ENCODE measurements at places on chromosomes 5 and 9. TPM values are rescaled to one million over a fixed set of nuclear protein-coding genes. Genes with fewer than 3 reads are reported as not detected.

GRCh38 chr5:172076761-172077244 lies 70.4 kb upstream of the FBXW11 start:
- DNase-seq, result peak; percentile 79

GRCh38 chr9:123121457-123121856 lies 88.0 kb downstream of the GPR21 start:
- no peak for DNase-seq

- DNase-seq, result peak; percentile 90
Observed at GRCh38 chr5:179313849-179314521, 31.3 kb downstream of the ADAMTS2 start.

DNA sequence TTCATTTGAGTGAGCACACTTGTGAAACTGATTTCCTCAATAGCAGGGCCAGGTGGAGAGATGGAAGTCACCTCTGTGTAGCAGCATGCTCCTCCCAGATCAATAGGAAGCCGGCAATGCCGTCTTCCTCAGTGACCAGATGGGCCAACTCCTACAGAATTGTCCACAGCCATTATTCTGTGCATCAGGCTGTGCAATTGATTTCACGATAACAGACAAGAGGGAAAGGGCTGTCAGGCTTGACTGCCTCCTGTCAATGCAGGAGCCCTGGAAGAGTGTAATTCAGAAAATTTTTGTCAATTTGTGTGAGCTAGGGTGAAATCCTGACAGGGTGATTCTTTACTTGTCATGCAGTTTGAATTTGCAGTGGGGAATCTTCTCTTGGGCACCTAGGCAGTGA lies 838.4 kb upstream of the NUDT12 start:
- no peak for DNase-seq

Gene SPINK6
- polyA plus RNA-seq, result not detected

Gene CTXN3
- not detected for polyA plus RNA-seq

GRCh38 chr5:69359699-69360098 lies 9.6 kb downstream of the AK6 start:
- no peak for DNase-seq

DNA sequence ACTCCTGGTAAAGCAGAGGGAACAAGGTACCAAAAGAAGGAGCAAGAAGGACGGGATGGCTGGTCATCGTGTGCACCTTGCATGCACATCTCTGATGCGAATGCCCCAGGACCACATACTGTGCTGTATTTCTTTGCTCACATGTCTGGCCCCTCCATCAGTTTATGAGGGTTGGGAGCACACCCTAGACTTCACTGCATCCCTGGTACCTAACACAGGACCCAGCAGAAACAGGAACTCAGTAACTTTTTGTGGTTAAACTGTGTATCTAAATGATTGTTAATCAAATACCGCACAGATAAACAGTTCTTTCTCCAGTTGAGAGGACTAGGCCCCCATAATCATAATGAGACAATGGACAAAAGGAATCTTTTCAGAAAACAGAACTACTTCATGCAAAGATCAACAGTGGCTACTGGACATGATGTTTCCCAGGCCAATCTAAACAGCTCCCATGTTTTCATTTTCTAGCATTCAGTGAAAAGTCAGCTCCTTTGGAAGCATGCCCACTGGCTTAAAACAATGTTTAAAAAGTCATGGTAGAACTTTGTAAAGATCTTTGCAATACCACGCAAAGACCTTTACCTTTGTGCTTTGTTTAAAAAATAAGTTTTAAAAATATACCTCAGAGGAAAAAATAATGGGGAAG lies 55.5 kb upstream of the IFNK start:
- DNase-seq, result no peak

DNA sequence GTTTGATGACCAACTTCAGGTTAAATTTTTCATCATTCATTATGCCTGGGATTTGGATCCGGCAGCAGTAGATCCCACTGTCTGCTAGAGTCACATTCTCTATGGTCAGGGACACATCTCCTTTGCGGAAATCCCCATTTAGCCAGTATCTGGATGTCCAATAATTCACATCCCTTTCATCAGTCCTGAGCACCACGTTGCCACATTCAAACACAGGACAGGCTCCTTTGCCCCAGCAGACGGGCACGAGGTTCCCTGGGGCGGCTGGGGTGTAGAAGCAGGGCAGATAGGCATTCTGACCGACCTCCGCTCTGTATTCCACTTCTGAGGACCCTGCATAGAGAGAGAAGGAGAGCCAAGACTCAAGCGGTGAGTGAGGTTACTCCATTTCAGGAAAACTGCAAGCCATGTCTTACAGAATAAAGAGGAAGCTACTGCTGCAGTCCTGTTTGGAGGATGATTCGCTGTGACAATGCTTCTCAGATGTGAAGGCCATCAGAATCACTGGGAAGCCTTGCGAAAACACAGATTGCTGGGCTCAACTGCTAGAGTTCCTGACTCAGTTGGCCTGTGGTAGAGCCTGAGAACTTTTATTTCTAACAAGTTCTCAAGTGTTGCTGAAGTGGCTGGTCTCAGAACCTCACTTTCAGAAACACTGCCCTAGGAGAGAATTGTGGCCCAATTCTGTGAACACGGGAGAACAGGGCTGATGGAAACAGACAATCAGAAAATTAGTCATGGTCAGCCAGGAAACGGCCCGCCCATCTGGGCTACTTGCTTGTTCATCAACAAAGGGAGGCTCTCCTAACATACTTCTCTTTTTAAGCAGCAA lies 2.0 kb downstream of the HAVCR2 start:
- no peak for DNase-seq

DNA sequence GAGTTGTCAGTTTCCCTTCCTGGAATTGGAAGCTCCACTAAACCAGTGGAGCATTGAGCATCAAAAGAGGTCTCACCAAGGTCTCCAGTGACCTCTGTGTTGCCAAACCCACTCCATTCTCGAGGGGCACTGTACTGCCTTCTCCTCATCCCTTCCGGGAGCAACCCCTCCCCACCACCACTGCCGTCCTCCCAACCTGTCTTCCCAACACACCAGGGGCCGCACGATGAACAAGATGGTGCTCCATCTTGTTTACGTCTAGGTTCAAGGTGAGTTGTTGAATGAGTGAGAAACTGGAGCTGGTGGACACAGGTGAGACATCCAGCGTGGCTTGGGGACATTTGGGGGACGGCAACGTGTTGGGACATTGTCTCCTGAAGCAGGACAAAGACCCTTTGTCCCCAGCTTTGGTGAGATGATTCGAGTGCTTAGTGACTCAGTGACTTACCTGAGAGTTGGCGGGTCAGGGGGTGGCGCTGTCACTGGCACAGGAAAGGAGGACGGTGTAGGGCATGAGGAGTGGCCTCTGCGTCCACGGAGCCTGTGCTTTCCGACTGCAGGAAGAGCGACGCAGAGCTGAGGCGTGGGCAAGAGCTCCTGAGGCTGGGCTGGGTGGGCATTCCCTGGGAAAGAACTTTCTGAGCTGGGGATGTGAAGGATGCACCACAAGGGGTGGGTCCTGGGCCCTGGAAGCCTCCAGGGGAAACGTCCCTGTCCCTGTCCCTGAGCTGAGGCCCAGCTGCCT lies 44.8 kb upstream of the RNU6ATAC start:
- DNase-seq, result no peak

- no peak for DNase-seq
Observed at GRCh38 chr5:178832618-178833201, 27.0 kb upstream of the ZNF354B start.

- no peak for DNase-seq
Observed at GRCh38 chr9:96158909-96159575, 142.9 kb downstream of the HSD17B3 start.

DNA sequence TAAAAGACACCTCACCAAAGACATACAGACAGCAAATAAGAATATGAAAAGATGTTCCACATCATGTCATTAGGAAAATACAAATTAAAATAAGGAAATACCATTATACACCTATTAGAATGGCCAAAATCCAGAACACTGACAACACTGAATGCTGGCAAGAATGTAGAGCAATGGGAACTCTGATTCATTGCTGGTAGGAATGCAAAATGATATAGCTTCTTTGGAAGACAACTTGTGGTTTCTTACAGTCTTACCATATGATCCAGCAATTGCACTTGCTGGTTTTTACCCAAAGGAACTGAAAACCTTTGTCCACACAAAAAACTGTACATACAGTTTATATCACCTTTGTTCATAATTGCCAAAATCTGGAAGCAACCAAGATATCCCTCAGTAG lies 6.5 kb downstream of the TMEM161B start:
- no peak for DNase-seq

Gene VLDLR
- polyA plus RNA-seq, result 45.6 TPM

- no peak for DNase-seq
Observed at GRCh38 chr5:133119233-133119711, 67.5 kb downstream of the HSPA4 start.

Gene PCDH1
- 0.91 TPM for polyA plus RNA-seq

- DNase-seq, result no peak
Observed at GRCh38 chr9:124660341-124660801, 110.7 kb downstream of the NR6A1 start.

Gene PKD2L2
- polyA plus RNA-seq, result not detected

GRCh38 chr5:176401281-176402205 lies 13.0 kb downstream of the HIGD2A start:
- DNase-seq, result no peak

Gene GABRA1
- polyA plus RNA-seq, result not detected

- no peak for DNase-seq
Observed at GRCh38 chr5:141843156-141843927, 34.9 kb downstream of the PCDH1 start.

- no peak for DNase-seq
Observed at GRCh38 chr9:127788337-127789011, 2.6 kb downstream of the CDK9 start.

DNA sequence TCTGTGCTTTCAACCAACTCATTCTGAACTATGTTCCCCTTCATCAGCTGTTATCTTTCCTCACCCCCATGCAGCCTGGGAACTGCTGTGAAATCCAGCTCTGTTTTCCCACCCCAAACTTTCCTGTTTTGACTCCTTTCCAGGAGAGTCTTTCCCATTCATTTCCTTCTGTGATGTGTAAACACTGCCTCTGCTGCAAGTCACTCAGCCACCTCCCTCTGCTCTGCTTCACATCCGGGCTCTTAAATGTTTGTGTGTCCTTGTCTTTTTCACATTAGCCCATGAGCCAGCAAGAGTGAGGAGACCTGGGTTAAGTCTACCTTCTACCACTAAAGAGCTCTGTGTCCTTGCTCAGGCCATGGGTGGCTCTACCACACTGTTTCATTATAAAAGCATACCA lies 137.5 kb downstream of the ICE1 start:
- no peak for DNase-seq

DNA sequence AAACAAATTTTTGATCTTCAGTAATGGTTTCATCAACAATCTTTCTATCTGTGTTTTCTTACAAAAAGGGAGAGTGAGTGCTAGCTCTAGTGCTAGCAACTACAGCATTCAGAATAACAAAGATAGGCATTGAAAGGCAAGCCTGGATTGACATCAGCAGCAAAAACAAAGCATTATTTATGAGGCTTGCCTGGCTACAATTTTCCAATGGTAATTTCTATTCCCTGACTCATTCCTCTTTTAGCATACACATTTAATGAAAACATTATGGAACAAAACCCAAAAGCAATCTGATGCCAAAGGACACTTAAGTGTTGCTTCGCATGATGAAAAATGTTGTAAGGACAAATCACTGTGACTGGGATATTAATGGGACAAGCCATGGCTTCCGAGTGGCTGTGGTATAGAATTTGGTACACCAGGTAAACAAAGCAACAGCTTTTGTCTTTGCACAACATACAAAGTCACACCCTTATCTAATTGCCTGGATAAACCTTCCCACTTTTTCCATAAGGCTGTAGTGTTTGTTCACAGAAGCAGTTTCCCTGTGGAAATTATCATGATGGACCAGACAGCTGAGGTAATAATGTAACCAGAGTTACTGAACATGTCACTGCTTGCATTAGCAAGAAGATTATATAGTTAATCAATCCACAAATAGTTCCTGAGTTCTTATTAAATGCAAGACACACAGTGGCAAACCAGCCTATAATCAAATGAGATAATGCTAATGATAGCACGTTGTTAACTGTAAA lies 179.8 kb upstream of the EDIL3 start:
- no peak for DNase-seq

Gene PTGS1
- polyA plus RNA-seq, result 72.6 TPM

DNA sequence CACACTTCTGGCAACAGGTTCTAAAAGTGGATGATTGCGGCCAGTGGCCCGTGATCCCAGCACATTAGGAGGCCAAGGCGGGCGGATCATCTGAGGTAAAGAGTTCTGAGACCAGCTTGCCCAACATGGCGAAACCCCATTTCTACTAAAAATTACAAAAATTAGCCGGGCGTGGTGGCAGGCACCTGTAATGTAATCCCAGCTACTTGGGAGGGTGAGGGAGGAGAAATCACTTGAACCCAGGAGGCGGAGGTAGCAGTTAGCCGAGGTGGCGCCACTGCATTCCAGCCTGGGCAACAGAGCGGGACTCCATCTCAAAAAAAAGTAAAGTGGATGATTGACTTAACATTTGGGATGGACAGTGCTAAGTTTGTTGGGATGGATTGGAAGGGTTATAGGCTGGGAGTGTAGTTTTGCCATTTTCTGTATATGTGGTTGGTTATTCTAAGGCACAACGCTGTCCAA lies 3.4 kb downstream of the MATR3 start:
- no peak for DNase-seq

- no peak for DNase-seq
Observed at GRCh38 chr9:68627594-68627993, 77.4 kb upstream of the PIP5K1B start.

DNA sequence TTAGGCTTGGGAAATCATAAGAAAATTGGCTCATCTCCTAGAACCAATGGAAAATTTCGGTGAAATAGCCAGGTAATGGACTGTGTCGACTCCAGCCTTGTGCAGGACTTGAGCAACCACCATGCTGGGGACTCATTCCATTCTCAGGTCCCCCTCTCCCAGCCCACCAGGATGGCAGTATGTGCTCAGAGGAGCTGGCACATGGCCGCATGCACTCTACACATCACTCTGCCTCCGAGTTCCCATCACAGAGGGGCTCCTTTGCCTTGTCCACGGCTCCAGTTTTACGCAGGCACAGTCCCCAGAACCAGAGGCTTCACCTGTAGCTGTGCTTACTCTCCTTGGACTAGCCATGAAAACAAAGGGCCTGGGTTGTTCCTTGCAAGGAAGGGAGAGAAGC lies 149.3 kb downstream of the PAX5 start:
- DNase-seq, result no peak

Gene LEAP2
- polyA plus RNA-seq, result 0.31 TPM

DNA sequence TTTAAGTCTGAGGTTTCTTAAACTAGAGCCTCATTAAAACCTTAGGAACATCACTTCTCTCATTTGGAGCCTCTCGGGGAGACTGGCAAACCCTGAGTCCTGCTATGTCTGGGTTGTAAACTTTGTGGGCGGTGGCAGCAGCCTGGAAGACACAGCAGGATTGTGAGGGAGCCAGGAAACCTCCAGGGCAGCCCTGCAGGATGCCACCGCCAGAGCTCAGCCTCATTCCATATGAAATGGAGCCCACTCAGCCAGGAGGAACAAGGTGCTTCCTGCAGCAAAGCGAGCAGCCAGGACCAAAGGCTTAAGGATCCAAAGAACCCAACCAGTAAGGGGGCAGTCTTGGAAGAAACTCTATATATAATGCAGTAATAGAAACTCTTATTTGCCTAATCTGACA lies 37.9 kb upstream of the IDNK start:
- DNase-seq, result no peak

DNA sequence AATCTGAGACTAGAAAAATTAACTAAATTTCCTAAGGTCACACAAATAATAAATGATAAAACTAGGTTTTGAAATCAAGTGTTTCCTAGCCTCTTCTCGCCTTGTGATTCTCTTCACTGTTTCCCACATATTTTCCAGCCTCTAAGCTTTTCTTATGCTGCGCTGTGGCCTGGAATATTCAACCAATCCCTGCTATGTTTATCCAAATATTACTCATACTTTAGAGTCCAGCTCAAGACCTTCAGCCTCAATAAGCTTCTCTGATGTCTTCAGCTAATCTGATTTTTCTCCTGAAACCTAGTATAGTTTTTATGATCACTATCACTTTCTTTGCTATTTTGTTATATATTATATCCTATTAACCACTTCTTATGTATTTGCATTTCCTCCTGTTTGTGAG lies 303.1 kb upstream of the CDH6 start:
- DNase-seq, result no peak

Data from BJ (cell line).